ENCODE measurements at places on chromosomes 1 and 21. TPM values are rescaled to one million over a fixed set of nuclear protein-coding genes. Genes with fewer than 3 reads are reported as not detected.

Gene ADCY10
- 0.15 TPM for total RNA-seq

Gene OR6K2
- not detected for total RNA-seq

Gene TMEM51
- total RNA-seq = 8.3 TPM

Gene SEMA4A
- 1.8 TPM for total RNA-seq

Gene TP73
- total RNA-seq = not detected

Gene EVI5
- total RNA-seq = 30.3 TPM

Gene DIO1
- total RNA-seq = under 0.01 TPM

Gene ACTL8
- total RNA-seq = not detected

Gene TNNT2
- not detected for total RNA-seq

Gene SPRR2D
- total RNA-seq = not detected

Gene HIVEP3
- total RNA-seq = 0.17 TPM

Gene FLG2
- not detected for total RNA-seq

Gene ETV3
- 12.7 TPM for total RNA-seq

Gene AMPD1
- not detected for total RNA-seq
